Hepatic stellate cell (primary cell): ENCODE measurements at places on chromosomes 6 and 20.

- DNase-seq = no peak
Observed at GRCh38 chr6:135884136-135884535, 32.6 kb downstream of the PDE7B start.

- no peak for DNase-seq
Observed at GRCh38 chr6:55918639-55919038, 43.2 kb upstream of the BMP5 start.

GRCh38 chr6:46014511-46015118 lies 1.0 kb downstream of the CLIC5 start:
- no peak for DNase-seq

GRCh38 chr6:39876111-39876510 lies 58.2 kb downstream of the MOCS1 start:
- DNase-seq = no peak

- DNase-seq = no peak
Observed at GRCh38 chr20:54601831-54602515, 126.6 kb downstream of the DOK5 start.

DNA sequence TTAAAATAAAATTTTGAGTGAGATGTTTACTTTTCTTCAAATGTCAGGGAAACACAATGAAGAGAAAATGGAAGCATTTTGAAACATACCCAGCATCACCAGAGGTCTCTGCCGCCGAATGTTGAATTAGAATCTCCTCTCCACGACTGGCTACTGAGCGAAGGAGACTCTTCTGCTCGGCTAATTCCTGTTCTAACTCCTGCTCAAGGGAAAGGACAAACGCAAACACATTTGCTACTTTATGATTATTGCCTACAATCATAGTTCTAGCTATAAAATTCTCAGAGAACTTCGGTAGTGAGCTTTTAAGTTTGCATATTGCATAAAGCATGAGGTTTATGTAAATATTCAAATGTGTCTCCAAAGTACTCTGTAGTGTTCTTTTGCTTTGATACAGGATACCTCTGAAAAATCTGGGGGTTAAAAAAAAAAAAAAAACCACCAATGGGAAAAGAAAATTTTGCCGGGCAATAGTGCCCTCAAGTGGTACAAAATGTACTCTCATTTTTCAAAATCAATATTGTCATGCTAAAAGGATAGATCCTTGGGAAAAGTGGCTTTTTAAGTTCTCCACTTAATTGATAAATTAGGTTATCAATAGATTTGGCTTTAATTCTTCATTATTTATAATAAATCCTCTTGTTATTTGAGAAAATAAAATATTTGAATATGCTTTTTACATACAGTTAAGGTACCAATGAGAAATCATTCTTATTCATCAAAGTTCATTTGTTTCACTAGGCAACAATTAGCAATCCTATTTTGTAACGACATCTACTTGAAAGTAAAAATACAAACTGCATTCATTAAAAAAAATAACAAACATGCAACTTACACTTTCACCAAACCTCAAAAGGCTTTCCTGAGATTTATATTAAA lies 369.0 kb downstream of the SYNE1 start:
- DNase-seq = no peak

DNA sequence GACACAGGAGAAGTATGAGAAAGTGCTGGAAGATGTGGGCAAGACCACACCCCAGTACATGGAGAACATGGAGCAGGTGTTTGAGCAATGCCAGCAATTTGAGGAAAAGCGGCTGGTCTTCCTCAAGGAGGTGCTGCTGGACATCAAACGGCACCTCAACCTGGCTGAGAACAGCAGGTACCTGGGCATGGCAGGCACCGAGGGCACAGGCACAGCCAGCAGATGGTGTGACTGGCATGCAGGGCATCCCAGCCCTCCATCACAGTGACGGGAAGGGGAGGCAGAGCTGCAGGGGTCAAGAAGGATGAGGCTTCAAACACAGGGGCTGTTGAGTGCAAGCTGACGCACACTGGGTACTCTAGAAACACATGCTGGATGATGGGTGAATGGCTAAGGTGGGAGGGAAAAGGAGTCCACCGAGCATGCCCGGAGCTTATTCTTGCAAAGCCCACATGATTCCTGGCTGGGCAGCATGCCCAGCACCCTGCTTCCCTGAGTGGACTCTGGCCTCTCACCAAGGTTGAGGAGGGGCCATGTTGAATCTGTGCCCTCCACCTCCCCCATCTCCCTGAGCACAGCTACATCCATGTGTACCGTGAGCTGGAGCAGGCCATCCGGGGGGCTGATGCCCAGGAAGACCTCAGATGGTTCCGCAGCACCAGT lies 26.3 kb downstream of the SPDEF start:
- DNase-seq = no peak

- DNase-seq = no peak
Observed at GRCh38 chr6:73631849-73632248, 21.9 kb downstream of the SLC17A5 start.

DNA sequence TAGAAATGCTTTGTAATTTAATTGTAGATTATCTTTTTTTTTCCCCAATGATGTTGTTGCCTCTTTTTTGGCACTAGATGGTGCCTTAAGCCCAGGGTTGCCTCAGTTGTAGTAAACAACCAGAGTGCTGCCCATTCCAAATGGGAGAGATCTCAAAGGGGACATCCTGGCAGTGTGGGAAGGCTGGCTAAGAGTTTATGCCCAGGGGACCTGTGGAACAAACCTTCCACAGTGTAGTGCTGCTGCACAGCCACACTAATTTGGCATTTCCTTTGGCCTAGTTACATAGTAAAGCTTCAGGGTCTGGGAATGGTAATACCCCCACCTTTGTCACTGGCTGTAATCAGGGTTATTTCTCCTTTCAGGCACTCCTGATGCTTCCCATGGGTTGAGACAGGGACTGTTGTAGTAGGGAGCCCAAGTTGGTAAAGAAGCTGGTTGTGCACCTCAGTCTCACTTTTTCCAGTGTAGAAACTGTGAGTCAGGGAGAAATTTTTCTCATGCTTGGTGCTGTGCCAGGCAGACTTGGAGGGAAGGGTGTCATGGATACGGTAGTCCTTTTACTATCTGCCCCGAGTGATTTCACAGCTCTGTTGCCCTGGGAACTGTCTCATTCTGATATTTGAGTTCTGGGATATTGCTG lies 177.8 kb upstream of the ECI2 start:
- DNase-seq = peak; percentile 67

DNA sequence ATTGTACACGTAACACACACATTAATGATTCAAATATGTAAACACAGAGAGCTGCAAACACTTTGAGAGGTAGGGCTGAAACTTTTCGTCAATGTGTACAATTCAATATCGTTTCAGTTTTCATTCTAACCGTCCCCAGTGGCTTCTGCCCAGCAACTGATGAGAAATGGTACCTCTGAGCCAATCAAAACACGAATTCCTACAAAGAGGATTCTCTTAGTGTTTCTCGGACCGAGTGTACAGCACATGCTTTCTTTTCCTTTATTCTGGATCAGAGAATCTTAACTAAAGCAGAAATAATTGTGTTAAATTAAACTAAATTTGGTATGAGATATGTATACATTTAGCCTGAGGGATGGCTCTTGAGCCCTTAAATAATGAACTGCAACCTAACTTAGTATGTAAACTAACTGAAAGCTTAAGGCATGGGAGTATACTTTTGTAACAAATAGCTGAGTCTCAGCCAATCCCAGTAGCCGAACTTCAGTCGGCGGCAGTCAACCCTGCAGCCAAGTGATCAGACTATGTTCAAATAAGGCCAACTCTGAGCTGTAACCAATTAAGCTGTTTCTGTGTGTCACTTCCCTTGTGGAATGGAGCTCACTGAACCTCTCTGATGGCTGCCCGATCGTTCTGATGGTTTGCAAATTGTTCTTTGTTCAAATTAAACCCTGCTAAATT lies 16.1 kb downstream of the BTN2A1 start:
- DNase-seq = peak; percentile 74

GRCh38 chr20:63162206-63162795 lies 53.6 kb downstream of the YTHDF1 start:
- no peak for DNase-seq

GRCh38 chr6:145199961-145200360 lies 535.4 kb downstream of the EPM2A start:
- no peak for DNase-seq

- no peak for DNase-seq
Observed at GRCh38 chr6:153003366-153003690, 819 bp upstream of the MTRF1L start.

- peak; percentile 90 for DNase-seq
Observed at GRCh38 chr6:44223319-44224028, at the start of gene SLC29A1. Gene SLC29A1, plus strand, starts transcription at chr6:44223595. Its CDS starts 3,719 bp downstream, at chr6:44227314.

DNA sequence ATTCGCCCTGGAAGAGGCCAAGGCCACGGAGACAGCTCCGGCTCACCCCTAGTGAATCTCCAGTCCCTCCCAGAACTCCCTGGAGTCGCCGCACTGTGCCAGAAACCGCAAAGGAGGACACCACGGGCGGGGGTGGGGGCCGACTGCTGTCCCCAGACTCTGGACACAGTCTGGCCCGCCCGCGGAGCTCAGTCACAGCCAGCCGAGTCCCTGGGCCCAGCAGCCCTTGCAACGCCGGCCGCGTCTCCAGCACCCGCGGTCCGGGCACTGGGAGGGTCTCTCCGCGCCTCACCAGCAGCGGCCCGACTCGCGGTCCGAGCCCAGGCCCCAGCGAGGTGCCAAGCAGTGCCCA lies 518 bp downstream of the PEX6 start:
- peak; percentile 60 for DNase-seq

- no peak for DNase-seq
Observed at GRCh38 chr6:51249798-51250197, 431.1 kb downstream of the TFAP2B start.

GRCh38 chr6:108596956-108597355 lies 36.2 kb downstream of the FOXO3 start:
- DNase-seq = no peak

- no peak for DNase-seq
Observed at GRCh38 chr6:69106511-69106910, 471.4 kb downstream of the ADGRB3 start.

- DNase-seq = peak; percentile 46
Observed at GRCh38 chr6:111894272-111894671, 21.0 kb upstream of the FYN start.

GRCh38 chr20:19104186-19104585 lies 108.3 kb upstream of the SLC24A3 start:
- DNase-seq = no peak

GRCh38 chr20:59424976-59425375 lies 124.6 kb downstream of the EDN3 start:
- no peak for DNase-seq

- DNase-seq = peak; percentile 18
Observed at GRCh38 chr6:79946272-79947190, 822 bp downstream of the ELOVL4 start.

DNA sequence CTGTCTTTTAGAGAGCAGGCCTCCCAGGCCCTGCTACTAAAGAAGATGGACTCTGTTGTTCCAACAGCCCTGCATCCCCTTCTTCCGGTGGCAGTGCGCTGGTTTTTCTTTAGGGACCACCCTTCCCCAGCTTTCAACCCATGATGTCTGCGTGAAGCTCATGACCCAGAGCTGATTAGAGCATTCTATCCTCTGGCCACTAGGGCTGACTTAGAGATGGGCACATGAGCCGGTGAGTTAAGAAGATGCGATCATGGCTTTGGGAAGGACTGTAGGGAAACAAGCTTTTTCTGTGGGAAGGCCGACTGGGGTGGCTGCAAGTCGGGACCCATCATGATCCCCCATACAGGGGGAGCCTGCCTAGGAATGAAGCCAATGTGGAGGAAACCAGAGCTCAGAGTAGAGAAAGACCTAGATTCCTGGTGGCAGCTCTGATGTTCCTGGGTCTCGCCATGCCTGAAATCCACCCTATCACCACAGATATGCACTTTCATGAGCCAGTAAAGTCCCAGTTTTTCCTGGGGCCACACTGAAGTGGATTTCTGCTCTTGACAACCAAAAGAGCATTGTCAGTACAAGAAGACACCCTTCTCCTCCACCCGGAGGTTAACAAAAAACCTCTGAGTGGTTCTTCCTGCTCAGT lies 29.1 kb upstream of the STX16 start:
- DNase-seq = no peak

DNA sequence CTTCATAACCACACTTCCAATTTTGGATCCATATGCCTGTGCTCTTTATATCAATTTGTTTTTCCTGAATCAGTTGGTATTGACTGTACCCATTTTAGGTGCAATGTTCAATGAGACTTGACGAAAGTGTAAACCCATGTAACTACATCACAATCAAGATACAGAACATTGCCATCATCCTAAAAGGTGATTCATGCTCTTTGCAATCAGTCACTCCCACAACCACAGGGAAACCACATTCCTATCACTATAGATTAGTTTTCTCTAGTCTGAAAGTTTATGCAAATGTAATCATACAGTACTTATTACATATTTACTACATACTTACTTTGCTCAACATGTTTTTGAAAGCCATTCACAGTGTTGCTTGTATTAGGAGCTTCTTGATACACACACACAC lies 167.4 kb downstream of the ADGRG6 start:
- DNase-seq = no peak

DNA sequence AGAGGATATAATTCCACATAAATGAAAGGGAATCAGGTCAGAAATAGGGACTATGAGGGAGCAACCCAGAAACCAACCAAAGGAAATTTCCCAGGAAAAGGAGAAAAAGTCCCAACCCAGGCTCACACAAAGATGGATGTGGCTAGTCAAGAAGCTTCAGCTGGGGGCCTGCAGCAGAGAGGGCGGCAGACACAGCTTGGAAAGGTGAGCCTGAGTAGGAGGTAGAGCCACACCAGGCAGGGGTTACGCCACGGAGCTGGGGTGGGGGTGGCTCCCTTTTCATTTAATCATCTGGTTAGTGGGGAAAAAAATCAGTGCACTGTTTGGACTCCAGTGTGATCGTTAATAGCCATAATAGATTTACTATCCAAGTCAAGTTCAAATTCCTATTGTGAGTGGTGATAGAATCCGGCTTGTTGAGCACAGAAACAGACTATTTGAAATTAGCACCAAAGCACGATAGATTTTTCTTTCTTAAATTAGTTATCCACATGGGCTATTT lies 220.6 kb downstream of the TPBG start:
- no peak for DNase-seq

DNA sequence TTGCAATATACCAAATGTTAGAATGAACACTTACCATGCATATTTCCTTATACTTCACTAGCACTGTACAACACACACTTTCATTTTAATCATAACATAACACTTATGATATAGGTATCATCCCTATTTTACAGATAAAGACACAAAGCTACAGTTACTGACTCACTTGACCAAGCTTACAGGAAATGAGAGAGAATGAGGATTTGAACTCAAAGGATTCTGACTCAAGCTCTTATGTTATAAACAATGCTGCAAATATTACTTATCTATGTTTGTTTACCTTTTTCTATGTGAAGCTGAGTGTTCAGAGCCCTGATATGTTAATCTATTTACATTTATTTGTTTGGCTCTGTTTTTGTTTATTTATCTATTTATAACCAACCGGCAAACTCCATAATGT lies 245.4 kb downstream of the PTPRK start:
- no peak for DNase-seq

DNA sequence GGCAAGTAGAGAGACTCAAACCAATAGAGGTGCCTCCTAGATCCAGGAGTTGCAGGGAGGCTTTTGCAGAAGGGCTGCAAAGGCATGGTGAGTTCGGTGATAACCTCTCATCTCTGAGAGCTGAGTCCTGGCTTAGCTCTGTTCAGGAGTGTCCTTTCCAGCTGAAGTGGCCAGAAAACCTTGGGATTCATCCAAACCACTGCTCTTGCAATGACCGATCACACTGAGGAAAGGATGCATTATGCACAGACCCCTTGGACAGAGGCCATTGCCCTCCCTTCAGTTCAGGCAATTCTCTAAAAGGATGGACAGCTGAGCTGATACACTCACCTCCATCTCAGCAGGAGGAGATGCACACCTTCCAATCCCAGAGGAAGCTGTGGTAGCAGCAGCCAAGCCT lies 158.8 kb upstream of the ENPP5 start:
- DNase-seq = no peak

- no peak for DNase-seq
Observed at GRCh38 chr6:118514689-118515088, 33.4 kb upstream of the PLN start.
